ENCODE measurements at places on chromosomes 11 and 22.

DNA sequence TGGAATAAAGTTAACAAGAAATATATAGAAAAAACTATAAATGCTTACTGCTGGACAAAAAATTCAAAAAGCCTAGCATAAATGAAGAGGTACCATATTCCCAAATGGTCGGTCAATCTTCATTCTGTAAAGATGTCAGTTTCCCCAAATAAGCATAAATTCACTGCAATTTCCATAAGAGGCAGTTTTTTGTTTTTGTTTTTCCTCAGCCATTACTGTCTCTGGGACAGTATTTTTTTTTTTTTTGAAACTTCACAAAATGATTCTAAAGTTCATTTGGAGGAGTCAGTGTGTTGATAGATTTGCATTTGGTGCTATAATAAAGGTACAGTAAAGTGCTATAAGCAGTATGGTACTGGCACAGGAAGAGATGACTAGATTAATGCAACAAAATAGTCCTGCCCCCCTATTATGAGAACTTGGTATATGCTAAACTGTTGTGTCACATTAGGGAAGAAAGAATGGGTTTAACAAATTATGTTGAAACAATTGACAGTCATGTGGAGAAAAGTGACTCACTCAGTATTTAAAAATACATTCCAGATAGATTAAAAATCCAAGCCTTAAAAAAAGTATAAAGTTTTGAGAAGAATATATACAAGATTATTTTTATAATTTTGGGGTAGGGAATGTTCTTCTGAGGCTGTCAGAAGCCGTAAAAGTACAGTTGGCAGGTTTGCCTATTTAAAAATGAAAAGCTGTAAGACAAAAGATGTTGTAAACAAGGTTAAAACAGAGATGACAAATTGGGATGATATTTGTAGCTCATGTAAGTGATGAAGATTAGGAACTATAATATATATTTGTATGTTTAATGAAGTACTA lies 2.6 kb upstream of the FTH1 start:
- DNase-seq: no peak

- no peak for DNase-seq
Measured at GRCh38 chr22:39956932-39957664, 3.1 kb upstream of the TMA7B start.

DNA sequence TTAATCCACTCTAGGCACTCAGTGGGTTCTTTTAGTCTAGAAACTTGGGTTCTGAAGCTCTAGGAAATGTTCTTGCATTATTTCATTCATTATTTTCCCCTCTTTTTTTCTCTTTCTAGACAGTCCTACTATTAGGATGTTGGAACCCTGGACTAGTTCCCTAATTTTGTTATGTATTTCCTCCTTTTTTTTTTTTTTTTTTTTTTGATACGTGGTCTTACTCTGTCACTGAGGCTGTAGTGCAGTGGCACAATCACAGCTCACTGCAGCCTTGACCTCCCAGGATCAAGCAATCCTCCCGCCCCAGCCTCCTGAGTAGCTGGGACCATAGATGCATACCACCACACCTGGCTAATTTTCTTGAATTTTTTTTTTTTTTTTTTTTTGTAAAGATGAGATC lies 9.4 kb downstream of the UPB1 start:
- DNase-seq: no peak

DNA sequence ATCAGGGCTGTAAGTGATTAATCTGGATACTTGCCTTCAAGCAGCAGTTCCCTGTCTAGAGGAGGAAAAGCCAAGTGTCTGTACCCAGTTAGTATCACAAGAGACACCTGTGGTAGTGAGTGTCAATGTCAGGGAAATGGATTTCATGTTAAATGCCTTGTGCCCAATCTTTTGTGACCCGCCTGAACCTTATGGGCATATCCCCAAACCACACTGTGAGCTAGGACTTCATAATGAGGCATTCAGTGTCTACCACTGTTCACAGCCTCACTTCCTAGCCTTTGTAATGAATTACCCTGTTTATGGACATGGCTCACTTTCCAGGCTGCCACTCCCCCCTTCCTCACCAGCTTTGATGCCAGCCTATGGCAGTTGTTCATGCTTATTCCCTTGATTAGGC lies 125.1 kb downstream of the TRIM44 start:
- no peak for DNase-seq

- no peak for DNase-seq
Measured at GRCh38 chr11:12678092-12678491, 3.9 kb downstream of the TEAD1 start.

All from GM04504 (cell line).